ENCODE measurements at places on chromosomes 4 and X. TPM values are rescaled to one million over a fixed set of nuclear protein-coding genes. Genes with fewer than 3 reads are reported as not detected.
A peak's percentile ranks its signal among the peaks of the same experiment; 100 is the strongest.

GRCh38 chrX:103498786-103499185 is 20.5 kb downstream of the RAB40A start:
- no peak for DNase-seq
- H3K27me3 ChIP-seq: no peaks in the 10 kb centered on the region
- no peaks in the 10 kb centered on the region for H3K36me3 ChIP-seq
- H3K27ac ChIP-seq: no peak overlapping the region
- H3K4me1 ChIP-seq: no peaks in the 10 kb centered on the region

The DUSP21 gene
- total RNA-seq: not detected

The PITX2 gene
- not detected for total RNA-seq

The EDNRA gene
- total RNA-seq: 2.6 TPM

The ELOVL6 gene
- total RNA-seq: 2.2 TPM

DNA sequence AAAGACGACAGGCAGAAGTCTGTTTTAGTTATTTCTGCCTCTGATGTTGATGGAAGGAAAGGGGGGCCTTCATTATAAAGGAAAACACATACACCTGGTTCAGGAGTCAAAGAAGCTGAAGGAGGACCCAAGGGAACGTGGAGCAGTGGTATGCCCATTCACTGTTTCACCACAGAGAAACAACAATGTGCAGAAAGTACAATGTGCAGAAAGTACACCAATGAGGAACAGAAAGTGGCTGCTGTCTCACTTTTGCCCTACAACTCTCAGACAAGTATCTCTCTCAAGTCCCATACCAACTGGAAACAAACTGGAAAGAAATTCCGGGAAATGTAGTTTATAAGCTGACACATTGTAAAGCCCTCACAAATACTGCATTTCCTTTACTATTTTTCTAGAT is 564.5 kb downstream of the TRAM1L1 start:
- no peaks in the 10 kb centered on the region for H3K36me3 ChIP-seq
- H3K4me1 ChIP-seq: no peaks in the 10 kb centered on the region
- no peak overlapping the region for H3K27ac ChIP-seq
- no peak for DNase-seq
- H3K4me3 ChIP-seq: no peak overlapping the region

GRCh38 chr4:37588150-37588549 is 98.0 kb downstream of the RELL1 start:
- H3K27me3 ChIP-seq: no peaks in the 10 kb centered on the region
- no peaks in the 10 kb centered on the region for H3K36me3 ChIP-seq
- no peak overlapping the region for H3K27ac ChIP-seq

The FRMD7 gene
- not detected for total RNA-seq

DNA sequence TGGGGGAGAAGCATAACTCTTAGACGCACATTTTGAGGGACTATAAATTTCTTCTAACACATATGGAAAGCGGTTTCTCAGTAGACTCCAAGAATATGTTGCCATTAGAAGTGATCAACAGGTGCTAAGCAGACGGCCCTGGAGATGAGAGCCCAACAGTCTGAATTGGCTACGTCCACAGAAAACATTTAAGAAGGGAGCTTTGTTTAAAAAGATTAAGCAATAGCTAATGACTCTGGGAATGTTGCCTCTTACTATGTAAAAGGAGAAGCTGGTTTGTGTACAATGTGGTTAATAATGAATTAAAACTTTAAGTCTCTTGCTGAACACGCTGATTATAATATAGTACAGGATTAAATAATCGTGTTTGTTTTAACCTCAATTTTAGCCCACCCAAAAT is 399.5 kb downstream of the SMARCA1 start:
- H3K36me3 ChIP-seq: no peaks in the 10 kb centered on the region
- H3K27me3 ChIP-seq: peaks cover 9% of the 10 kb centered on the region
- no peak for DNase-seq
- H3K27ac ChIP-seq: no peak overlapping the region
- H3K4me1 ChIP-seq: no peaks in the 10 kb centered on the region
- H3K4me3 ChIP-seq: no peak overlapping the region

GRCh38 chrX:152899874-152900719 is 2.2 kb downstream of the ZNF185 start:
- H3K27me3 ChIP-seq: no peaks in the 10 kb centered on the region
- H3K4me3 ChIP-seq: no peak overlapping the region
- no peaks in the 10 kb centered on the region for H3K4me1 ChIP-seq
- no peaks in the 10 kb centered on the region for H3K36me3 ChIP-seq
- no peak for DNase-seq

- no peak overlapping the region for H3K27ac ChIP-seq
- no peaks in the 10 kb centered on the region for H3K27me3 ChIP-seq
Observed at GRCh38 chr4:95705323-95705722, 134.6 kb upstream of the PDHA2 start.

- no peaks in the 10 kb centered on the region for H3K4me1 ChIP-seq
- no peaks in the 10 kb centered on the region for H3K27me3 ChIP-seq
- no peaks in the 10 kb centered on the region for H3K36me3 ChIP-seq
- DNase-seq: no peak
Observed at GRCh38 chr4:72505314-72505744, 63.7 kb downstream of the ADAMTS3 start.

The RNF150 gene
- 5.6 TPM for total RNA-seq

- no peak overlapping the region for H3K4me3 ChIP-seq
- no peaks in the 10 kb centered on the region for H3K4me1 ChIP-seq
- no peaks in the 10 kb centered on the region for H3K27me3 ChIP-seq
- peak overlapping the region; percentile 74 for H3K27ac ChIP-seq
Observed at GRCh38 chr4:76639288-76639687, 204.3 kb downstream of the SHROOM3 start.

The VCX2 gene
- not detected for total RNA-seq

The SLC49A3 gene
- total RNA-seq: 18.3 TPM
